ENCODE measurements at places on chromosomes 6 and 20.

DNA sequence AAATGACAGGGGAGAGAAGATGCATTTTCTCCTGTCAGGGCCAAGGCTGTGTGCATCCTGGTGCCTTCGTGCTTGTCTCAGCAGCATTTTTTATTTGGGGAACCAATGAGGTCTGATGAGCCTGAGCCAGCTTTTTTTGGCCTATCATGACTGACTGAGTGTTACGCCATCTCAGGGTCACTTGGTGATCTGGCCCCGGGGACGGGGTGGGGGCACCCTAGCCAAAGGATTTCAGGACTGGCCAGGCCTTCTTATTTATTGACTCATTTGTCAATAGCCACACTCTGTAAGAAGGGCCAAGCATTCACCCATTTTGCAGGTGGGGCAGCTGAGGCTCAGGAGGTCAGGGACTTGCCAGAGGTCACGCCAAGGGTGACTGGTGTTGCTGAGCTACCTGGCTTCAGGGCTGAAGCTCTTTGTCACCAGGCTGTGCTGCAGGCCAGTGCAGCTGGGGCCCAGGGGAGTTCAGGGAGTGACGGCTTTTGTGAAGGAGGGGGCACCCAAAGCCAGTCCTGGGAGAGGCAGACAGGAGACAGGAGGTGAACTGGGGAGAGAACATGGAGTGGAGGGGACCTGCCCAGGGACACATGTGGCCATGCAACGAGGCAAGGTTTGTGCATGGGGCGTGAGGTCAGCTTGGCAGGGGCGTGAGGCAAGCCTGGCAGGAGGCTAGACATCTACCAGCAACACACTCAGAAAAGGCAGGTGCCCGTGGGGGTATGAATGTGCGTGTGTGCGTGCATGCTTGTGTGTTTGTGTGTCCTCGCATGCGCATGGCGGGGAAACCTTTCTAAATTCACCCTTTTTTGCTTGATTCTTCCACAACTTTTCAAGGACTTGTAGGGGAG, 31.1 kb downstream of the VSTM2L start:
- no peak for DNase-seq

GRCh38 chr6:140178520-140178919, 804.1 kb upstream of the CITED2 start:
- no peak for DNase-seq

GRCh38 chr6:154239392-154239791, 117.2 kb downstream of the IPCEF1 start:
- DNase-seq: no peak

DNA sequence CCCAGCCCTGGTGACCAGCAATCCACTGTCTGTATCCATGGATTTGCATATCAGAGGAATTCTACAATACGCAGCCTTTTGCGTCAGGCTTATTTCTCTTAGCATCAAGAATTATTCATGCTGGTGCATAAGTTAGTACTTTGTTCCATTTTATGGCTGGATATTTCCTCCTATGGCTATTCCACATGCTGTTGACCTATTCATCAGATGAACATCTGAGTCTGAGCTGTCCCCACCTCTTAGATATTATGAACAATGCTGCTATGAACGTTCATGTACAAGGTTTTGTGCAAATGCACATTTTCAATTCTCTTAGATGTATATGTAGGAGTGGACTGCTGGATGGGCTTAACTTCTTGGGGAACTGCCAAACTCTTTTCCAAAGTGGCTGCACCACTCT, 79.0 kb upstream of the CST7 start:
- DNase-seq: no peak

GRCh38 chr6:153121311-153121710, 9.8 kb downstream of the RGS17 start:
- DNase-seq: no peak
